ENCODE measurements at places on chromosomes 4 and X. TPM values are rescaled to one million over a fixed set of nuclear protein-coding genes. Genes with fewer than 3 reads are reported as not detected.

GRCh38 chr4:2256156-2256731 lies 5.7 kb downstream of the MXD4 start:
- DNase-seq, result peak; percentile 67

DNA sequence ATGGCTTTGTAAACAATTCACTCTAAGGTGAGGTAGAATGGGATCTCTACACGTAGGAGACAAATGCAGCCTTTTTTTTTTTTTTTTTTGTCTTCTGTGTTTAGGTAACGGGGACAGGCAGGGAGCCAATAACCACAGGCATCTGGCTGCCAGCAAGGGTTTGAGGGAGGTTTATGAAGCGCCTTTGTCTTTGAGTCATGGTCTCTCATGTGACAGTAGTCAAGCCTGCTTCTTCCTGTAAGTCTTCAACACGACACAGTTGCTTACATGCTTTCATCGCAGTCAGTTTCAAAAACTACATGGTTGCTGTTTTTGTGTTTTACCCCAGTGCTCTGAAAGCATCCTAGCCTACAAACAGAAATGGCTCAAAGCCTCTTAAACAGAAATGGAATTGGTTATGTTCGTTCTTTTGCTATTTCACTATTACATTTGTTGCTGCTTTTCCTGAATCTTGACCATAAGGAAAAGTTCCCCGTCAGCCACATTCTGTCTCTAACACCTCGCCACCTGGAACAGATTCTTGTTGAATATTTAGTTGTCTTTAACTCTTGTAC lies 127.8 kb upstream of the METTL14 start:
- DNase-seq, result peak; percentile 2

GRCh38 chr4:33149658-33150524 lies 2429.7 kb downstream of the PCDH7 start:
- DNase-seq, result peak; percentile 7

GRCh38 chrX:49110417-49110816 lies 13.1 kb downstream of the GPKOW start:
- DNase-seq, result no peak

NKX3-2 gene
- total RNA-seq, result 2.8 TPM

TMEM31 gene
- total RNA-seq, result not detected

GRCh38 chr4:115274545-115274944 lies 161.1 kb upstream of the NDST4 start:
- no peak for DNase-seq

TMEM154 gene
- total RNA-seq, result 0.45 TPM

PAGE2 gene
- total RNA-seq, result not detected

- DNase-seq, result no peak
These were observed 89.3 kb downstream of the HNRNPD start for GRCh38 chr4:82284475-82284857.

- no peak for DNase-seq
These were observed 1.3 kb downstream of the GAK start for GRCh38 chr4:930827-931193.

TMPRSS11A gene
- 0.73 TPM for total RNA-seq

- no peak for DNase-seq
These were observed 442.9 kb upstream of the RASGEF1B start for GRCh38 chr4:81914623-81915022.

DNA sequence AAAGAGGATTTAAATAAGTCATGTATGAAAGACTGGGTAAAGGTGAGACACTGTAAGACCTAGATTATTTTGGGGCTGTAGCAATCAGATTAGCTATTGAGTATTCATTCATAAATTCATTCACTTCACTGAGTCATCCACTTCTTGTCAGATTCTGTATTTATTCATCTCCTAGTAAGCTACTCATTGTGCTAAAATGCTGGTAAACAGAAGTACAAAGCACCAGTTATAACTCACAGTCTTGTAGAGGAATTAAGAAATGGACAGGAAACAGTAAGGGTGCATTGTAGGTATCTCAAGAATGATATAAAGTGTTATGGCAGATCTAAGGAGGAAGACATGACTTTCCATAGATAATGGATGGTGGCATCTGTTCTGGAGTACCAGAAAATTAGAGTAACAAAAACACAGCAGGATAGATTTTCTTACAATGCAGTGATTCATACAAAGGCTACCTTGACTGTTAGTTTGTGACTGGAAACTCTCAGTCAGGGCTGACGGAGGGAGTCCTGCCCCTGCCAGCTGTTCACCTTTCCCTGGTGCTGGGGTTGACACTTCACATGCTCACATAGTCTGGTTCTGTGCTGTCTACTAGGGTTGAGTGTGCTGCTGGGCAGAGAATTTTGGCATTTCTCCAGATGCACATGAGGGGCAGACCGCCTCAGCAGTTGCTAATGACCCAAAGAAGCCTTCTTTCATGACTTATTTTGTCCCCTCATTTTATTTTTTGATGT lies 26.5 kb upstream of the HAND2 start:
- DNase-seq, result no peak

GRCh38 chr4:13694256-13694655 lies 66.7 kb upstream of the BOD1L1 start:
- DNase-seq, result no peak

DNA sequence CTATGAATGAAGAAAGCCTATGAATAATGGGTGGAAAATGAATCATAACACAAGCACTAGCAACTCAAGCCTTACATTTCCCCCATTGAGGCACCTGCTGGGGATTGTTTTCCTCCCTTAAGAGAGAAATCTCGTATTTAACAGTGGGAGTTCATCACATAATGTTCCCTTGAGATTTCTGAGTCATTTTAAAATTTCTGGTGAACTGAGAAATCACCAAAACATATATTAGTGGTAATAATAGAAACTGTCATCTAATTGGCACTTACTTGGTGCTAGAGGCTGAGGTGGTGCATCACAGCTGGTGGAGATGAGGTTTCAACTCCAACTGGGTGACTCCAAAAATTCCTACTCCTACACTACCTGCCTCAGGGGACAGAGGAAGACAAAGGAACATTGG lies 561.3 kb upstream of the LCORL start:
- no peak for DNase-seq

GRCh38 chrX:23317799-23318724 lies 16.6 kb upstream of the PTCHD1 start:
- DNase-seq, result peak; percentile 18

DNA sequence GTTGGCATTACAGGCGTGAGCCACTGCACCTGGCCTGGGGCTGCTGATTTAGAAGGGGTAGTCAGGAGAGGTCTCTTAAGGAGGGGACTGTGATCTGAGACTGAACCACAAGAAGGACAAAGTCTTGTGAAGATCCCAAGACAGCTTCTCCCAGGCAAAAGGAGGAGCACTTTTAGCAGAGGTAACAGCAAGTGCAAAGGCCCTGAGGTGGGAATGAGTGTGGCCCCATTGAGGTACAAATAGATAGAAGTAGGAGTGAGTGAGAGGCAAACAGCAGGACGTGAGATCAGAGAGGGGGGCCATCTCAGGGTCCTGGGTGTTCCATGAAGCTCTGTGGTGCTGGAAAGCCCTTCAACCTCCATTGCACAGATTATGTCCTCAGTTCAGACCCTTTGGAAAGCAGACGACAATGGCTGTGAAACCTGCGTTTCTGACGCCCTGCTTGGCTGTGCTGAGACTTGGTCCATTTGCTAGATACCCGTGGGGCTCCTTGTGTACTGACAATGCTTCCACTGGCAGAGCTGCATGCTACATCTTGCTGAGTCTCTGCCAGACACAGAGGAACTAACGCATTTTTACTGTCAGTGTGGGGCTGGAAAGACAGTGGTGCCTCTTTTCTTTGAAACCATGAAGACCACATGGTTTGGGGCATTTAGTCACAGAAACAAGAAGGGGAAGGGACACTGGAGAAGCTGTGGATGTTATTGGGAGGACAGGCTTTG lies 1.3 kb upstream of the CCKAR start:
- DNase-seq, result no peak

BDH2 gene
- 41.4 TPM for total RNA-seq

DNA sequence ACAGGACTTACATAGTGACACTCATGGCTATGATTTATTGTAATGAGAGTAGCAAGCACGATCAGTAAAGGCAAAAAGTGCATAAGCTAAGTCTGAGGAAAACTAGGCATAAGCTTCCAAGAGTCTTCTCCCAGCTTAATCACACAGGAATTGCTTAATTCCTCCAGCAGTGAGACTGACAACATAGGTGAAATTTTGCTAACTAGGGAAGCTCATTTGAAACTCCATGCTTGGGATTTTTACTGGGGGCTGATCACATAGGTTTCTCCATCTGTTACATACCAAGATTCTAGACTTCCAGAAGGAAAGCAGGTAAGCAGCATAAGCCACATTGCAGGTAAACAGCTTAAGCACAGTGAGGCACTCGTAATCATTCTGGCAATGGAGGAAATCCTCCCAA lies 71.8 kb upstream of the FHDC1 start:
- DNase-seq, result no peak

DNA sequence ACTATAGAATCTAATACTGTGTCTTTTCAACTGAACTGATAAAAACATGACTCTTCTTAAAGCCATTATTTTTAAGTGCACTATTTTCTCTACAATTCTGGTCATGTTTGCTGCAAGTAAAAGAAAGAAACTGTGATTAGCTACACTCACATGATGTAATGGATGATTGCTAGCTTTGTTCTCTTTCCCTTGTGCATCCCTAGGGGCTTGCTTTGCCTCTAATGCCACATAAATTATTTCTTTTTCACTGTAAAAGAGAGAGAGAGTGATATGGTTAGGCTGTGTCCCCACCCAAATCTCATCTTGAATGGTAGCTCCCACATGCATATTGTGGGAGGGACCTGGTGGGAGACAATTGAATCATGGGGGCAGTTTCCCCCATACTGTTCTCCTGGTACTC lies 630.2 kb upstream of the NR3C2 start:
- no peak for DNase-seq
